Right hindlimb (tissue), 1 donor: ENCODE measurements at places on chromosomes 2 and 18.

- DNase-seq: peak; percentile 23
Observed at GRCh38 chr2:151560289-151560688, 150.6 kb downstream of the RIF1 start.

GRCh38 chr2:185245806-185246205 lies 492.8 kb upstream of the FSIP2 start:
- DNase-seq: peak; percentile 34

- DNase-seq: no peak
Observed at GRCh38 chr2:166628478-166629136, 134.6 kb upstream of the SCN7A start.

GRCh38 chr2:118837067-118837466 lies 10.4 kb downstream of the EN1 start:
- DNase-seq: no peak

DNA sequence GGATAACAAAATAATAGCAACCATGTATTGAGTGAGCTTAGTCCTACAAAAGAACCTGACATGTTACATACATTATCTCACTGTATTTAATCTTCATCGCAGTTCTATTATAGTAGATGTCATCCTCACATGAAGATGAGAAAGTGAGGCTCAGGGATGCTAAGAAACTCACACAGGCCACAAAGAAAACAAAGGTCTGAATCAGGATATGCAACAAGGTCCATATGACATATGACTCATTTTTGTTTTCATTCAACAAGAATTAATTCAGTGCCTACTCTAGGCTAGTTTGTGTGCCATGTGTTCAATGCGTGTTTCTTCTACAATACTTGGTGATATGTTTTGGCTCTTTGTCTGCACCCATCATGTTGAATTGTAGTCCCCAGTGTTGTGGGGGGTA lies 219.7 kb upstream of the EPHA4 start:
- no peak for DNase-seq

DNA sequence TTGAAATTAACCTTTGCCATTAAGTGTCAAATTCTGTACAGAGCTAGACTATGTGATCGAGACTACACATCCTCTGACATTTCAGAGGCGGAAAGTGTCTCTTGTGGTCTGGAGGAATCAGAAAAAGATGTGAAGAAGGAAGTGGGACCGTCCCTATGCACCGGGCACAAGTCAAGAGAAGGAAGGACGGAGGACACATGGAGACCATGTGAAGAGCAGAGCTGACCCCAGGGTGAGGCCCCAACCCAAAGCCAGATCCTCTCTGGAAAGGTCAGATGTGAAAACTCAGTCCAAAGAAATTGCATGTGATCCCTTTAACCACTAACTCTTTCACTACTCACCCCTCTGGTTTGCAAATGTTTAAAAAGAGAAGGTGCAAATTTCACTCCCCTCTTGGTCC lies 92.4 kb downstream of the PID1 start:
- no peak for DNase-seq

DNA sequence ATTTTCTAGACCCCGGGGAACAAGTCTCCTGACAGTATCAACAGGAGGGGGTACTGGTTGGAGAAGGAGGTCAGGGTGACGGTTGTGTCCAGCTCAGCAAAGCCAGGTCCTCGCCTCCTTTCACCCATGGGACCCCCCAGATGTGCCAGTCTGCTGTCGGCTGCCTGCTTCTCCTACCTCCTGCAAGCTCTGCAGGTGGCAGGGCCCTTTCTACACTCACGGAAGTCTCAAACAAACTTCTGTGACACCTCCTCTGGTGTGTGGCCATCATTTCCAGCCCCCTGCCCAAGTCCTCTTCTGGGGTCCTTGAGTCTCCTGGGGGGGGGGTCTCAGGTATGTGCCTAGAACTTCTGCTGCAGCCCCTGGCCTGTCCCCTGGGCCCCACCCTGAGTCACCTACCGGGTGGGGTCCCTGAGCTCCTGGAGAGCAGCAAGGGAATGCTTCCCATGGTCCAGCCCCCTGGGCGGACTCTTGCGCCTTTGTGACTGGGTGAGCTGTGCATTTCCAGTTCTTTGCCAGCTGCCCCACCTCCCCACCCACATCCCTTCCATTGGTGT lies 12.8 kb downstream of the SH3RF3 start:
- no peak for DNase-seq

DNA sequence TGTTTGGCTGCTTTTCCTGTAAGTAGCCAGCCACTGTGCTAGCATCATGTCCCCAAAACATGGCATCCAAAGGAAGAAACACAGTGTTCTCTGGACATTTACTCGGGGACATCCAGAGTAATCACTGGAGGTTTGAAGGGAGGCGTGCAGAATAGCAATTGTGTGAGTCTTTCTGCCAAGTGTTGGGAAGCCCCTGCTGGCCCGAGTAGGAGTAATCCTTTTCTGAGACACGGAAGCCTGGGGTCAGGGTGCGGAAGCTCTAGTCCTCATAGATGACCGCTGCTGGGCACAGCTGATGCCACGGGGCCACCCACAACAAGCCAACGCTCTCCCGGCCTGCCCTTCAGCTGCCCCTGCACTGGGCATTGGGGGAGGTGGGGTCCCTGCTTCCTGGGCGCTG lies 24.8 kb upstream of the HDAC4 start:
- no peak for DNase-seq

GRCh38 chr2:40284797-40285196 lies 167.1 kb downstream of the SLC8A1 start:
- DNase-seq: no peak

GRCh38 chr18:3688690-3689089 lies 238.7 kb downstream of the TGIF1 start:
- peak; percentile 64 for DNase-seq

- DNase-seq: no peak
Observed at GRCh38 chr2:224723586-224724217, 7.5 kb upstream of the CCDC195 start.

DNA sequence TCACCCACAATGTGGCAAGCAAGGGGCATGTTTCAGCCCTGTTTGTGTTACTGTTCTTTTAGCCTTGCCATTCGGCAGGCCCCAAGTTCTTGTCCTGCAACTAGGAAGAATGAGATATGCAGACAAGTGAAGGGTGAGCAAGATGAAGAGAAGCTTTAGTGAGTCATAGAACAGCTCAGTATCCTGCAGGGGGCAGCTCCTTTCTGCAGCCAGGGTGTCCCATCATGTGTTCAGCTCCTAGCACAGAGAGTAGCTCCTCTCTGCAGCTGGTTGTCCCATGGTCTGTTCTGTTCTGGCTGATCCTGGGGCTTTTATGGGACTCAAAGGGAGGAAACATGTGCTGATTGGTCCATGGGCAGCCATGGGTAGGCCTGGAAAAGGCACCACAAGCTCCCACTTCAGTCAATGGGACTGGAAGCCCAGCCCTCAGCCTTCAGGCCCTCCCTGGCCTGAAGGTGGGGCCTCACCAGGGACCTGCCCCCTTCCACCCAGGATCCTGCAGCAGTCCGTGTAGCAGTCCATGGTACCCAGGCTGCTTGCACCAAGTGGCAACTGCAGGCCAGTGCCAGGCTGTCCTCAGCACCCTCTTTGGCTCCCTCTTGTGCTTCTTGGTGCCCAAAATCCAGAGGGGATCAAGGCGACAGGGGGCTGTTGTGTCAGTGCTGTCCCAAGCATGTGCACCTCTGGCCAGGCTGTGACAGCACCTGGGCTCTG lies 326.4 kb downstream of the NR4A2 start:
- no peak for DNase-seq

GRCh38 chr18:3935305-3935704 lies 485.3 kb downstream of the TGIF1 start:
- DNase-seq: no peak

- DNase-seq: peak; percentile 79
Observed at GRCh38 chr2:240452462-240453256, 17.2 kb downstream of the GPC1 start.

DNA sequence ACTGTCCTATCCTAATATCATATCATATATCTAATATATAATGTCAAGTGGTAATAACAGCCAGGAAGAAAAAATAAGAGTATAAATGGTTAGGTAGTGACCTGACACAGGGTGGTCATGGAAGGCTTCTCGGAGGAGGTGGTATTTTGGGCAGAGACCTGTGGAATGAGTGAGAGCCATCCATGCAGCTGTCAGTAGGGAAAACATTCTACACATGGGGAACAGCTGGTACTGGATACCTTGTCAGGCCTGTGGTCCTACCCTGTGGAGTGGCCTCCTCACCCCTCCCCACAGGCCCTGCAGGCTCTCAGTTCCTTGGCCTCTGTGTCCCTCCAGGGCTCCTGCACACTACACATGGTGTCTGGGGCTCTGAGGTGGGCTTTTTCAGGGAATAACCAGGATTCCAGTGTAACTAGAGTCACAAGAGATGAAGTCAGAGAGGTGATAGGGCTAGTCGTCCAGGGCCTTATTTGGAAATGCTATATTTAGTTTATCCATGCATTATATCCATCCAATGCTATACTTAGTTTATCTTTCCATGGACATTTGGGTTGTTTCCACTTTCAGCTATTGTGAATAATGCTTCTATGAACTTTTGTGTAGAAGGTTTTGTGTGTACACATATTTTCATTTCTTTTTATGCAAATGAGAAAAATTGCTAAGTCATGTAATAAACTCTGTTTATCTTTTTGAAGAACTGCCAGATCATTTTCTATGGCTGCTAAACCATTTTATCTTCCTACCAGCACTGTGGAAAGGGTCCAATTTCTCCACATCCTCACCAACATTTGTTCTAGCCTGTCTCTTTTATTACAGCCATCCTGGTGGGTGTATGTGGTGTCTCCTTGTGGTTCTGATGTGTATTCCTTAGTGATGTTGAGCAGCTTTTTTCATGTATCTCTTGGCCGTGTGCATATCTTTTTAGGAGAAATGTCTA lies 75.6 kb downstream of the TPGS2 start:
- no peak for DNase-seq

GRCh38 chr18:46169464-46169941 lies 65.3 kb downstream of the HAUS1 start:
- DNase-seq: no peak

- DNase-seq: no peak
Observed at GRCh38 chr2:186687807-186688211, 6.1 kb upstream of the FAM171B start.

GRCh38 chr2:176473177-176473576 lies 203.9 kb downstream of the MTX2 start:
- DNase-seq: peak; percentile 36

DNA sequence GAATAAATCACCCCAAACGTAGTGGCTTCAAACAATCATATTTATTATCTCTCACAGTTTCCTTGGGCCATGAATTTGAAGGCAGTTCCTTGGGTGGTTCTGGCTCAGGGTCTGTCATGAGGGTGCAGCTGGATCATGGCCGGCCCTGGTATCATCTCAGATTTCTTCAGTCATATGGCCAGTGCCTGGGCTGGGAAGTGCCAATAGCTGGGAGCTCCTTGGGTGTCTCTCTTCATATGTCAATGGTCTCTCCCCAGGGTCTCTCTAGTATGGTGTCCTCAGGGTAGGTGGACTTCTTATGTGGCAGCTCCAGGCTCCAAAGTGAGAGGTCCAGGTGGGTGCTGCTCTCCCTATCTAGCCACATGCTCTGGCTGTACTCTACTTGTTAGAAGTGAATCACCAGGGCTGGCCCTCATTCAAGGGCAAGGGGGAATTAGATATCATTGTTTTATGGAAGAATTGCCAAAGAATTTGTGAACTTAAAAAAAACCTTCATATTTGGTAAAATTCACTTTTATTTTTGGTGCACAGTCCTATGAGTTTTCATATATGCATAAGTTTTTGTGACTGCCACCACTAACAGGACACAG lies 15.4 kb downstream of the FHOD3 start:
- no peak for DNase-seq

DNA sequence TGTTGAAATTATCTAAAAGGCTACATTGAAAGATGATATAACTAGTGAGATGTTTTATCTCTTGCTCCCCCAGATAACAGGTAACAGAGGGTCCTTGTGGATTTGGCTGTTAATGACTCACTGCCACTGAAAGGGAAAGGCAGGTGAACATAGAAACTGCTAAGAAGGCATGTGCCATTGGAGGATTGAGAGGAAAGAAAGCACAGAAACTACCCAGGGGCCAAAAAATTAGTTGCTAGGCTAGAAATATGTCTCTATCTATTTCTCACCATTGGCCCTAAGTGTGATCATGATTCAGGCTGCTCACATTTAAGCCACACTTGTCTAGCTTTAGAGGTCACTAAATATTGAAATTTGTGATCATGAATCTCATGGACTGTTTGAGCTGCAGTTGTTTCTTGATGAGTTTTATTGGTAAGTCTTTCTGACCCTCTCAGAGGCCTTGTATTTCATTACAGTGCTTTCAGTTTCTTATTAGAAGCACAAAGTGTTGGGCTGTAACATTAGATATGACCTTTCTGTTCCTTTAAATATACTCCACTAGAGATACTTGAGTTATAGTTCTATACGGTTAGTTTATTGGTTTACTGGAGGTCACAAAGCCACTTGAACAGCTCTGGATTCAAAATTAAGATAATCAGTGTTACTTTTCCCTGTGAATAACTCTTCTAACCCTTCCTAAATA lies 26.2 kb downstream of the NAB1 start:
- DNase-seq: no peak

GRCh38 chr2:19759880-19760279 lies 141.9 kb downstream of the TTC32 start:
- DNase-seq: no peak

GRCh38 chr2:100641125-100641435 lies 78.3 kb downstream of the PDCL3 start:
- no peak for DNase-seq

- DNase-seq: no peak
Observed at GRCh38 chr2:64166212-64166611, 22.0 kb upstream of the PELI1 start.

GRCh38 chr2:165074884-165075283 lies 119.6 kb upstream of the SLC38A11 start:
- no peak for DNase-seq

- no peak for DNase-seq
Observed at GRCh38 chr2:219532378-219532649, 11.3 kb downstream of the CHPF start.

- DNase-seq: no peak
Observed at GRCh38 chr18:40738321-40738880, 1216.6 kb upstream of the PIK3C3 start.

DNA sequence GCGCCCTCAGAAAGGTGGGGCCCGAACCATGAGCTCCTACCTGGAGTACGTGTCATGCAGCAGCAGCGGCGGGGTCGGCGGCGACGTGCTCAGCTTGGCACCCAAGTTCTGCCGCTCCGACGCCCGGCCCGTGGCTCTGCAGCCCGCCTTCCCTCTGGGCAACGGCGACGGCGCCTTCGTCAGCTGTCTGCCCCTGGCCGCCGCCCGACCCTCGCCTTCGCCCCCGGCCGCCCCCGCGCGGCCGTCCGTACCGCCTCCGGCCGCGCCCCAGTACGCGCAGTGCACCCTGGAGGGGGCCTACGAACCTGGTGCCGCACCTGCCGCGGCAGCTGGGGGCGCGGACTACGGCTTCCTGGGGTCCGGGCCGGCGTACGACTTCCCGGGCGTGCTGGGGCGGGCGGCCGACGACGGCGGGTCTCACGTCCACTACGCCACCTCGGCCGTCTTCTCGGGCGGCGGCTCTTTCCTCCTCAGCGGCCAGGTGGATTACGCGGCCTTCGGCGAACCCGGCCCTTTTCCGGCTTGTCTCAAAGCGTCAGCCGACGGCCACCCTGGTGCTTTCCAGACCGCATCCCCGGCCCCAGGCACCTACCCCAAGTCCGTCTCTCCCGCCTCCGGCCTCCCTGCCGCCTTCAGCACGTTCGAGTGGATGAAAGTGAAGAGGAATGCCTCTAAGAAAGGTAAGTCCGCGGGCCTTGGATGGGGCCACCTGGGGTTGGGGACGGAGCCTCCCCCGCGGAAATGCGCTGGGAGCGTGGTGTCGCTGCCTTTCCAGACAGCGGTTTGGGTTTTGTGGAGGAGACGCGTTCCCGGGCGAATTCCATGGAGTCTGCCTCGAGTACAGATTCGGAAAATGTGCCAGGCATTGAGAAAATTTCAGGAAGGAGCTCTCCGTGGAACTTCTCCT lies 559 bp downstream of the HOXD1 start:
- DNase-seq: no peak
